B cell (primary cell): ENCODE measurements at places on chromosomes 1 and 21.

DNA sequence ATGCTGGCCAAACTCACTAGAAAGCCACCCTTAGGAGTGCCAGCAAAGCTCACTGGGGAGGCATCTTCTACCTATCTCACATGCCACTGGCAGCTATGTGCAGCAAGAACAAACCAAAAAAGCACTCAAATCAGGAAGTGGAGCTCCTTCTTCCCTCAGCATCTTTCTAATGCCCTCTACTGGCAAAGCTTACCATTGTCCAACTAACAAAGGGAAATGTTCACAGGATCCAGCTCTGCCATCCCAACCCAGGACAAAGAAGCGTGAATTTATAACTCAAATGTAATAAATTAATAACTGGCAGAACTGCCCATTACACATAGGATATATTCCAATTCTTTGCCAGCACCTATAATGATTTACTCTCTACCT lies 38.9 kb downstream of the LEPR start:
- no peak for DNase-seq

DNA sequence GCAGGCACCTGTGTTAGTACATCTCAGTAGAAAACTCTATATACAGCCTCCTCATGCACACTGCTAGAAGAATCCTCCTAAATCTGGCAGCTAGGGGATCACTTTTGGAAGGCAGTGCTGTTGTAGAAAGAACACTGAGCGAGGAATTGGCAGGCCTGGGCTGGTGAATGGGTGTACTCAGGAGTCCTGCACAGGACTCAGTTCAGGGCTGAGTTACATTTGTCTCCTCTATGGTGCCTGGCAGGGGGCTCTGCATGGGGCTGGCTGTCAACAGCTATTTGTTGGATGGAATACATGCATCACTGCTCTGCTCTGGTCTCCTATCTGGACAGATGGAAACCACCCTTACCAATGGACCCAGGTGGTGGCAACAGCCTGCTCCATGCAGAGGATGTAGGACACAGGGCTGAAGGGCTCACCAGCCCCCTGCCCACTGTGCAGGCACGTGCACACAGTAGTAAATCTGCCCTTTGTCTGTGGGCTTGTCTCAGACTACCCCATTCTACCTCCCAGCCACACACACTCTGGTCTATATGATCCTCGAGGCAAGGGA lies 74.2 kb downstream of the LRIG2 start:
- no peak for DNase-seq

DNA sequence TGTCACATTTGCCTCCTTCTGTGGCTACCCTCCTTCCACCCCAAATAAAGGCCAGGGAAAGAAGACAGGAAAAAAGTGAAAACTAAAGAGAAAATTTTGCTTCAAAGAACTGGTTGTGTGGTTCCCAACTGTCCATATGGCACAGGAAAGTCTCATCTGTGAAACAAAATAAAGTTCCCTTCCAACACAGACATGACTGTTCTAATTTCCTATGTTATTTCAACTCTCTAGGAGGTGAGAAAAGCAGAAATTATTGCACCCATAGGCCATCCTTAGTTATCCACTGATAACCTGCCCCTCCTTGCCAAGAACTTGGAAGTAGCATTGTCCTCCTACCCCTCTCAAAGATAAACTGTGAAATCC lies 8.1 kb upstream of the RAB29 start:
- DNase-seq = no peak

DNA sequence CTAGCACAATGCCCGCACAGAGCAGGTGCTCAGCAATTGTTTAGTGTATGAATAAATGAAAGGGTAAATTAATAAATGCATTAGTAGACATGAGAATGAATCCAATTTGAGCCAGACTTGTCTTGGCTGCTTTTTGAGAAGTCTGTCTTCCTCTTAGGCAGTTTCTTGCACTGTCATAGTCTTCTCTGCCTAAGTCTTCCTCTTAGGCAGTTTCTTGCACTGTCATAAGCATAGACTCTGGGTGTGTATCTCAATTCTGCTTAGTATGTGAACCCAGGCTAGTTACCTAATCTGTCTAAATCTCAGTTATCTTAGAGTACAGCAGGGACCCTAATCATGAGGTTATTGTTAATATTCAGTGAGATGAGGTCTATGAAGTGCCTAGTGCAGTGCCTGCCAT lies 27.2 kb downstream of the NHLH2 start:
- no peak for DNase-seq

- no peak for DNase-seq
Measured at GRCh38 chr1:69148731-69149130, 419.0 kb upstream of the LRRC7 start.

DNA sequence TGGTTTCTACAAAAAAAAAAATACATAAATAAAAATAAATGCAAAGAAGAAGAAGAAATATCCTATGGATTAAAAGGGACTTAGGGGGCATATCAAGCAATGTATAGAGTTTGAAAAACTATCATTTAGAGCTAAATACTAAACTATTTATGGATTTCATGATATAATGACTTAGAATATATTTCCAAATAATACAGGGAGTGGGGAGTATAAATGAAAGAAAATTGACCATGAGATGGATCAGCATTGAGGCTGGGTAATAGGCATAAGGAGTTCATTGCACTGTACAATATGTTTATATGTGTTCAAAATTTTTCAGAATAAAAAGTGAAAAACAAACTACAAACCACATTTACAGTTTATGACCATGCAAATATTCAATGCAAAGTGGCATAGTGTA lies 18.8 kb downstream of the NHLH2 start:
- DNase-seq = no peak

GRCh38 chr21:45260191-45260825 lies 27.4 kb downstream of the POFUT2 start:
- no peak for DNase-seq
